ENCODE measurements at places on chromosomes 1 and 21.

GRCh38 chr1:55572878-55573734 is 357.9 kb upstream of the USP24 start:
- no peak for DNase-seq

- no peak for DNase-seq
Measured at GRCh38 chr1:108067884-108068540, 103.0 kb upstream of the VAV3 start.

DNA sequence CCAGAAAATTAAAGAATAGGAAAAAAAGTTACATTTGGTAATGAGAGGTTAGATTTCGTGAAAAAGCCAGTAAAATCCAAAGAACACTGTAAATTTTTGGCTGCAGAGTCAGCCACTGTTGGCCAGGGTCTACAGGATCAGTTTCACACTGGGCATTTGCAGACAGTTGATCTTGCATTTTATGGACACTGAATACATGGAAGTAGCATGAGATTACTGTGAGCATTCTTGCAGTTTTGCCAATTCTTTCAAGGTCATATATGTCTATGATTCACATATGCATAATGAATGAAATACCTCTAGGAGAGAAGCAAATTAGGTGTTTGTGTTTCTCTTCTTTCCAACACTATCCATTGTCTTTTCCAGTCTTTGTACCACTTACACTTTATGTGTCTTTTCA is 200.8 kb upstream of the DPYD start:
- DNase-seq: no peak

- no peak for DNase-seq
Measured at GRCh38 chr1:89670711-89671110, 37.8 kb downstream of the LRRC8C start.
